ENCODE measurements at places on chromosomes 3 and 15.

GRCh38 chr3:45321607-45322391, 66.6 kb upstream of the LARS2 start:
- no peak for DNase-seq

DNA sequence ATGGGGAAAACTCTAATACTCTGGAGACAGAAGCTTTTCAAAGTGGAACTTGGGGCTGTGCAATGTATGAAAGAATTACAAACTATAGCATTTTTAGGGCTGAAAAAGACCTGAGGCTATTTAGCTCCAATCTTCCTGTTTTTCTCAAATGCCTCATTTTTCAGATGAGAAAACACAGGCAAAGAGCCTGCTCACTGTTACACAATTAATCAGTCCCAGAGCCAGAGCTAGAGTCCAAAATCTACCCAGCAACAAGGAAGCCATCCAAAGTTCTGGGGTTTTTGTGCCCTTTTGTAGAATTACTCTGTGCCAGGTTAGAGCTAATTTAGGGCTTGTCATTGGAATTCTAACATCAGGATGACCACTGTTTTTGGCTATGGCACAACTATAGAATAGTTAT, 45.5 kb downstream of the GPR149 start:
- DNase-seq: no peak

DNA sequence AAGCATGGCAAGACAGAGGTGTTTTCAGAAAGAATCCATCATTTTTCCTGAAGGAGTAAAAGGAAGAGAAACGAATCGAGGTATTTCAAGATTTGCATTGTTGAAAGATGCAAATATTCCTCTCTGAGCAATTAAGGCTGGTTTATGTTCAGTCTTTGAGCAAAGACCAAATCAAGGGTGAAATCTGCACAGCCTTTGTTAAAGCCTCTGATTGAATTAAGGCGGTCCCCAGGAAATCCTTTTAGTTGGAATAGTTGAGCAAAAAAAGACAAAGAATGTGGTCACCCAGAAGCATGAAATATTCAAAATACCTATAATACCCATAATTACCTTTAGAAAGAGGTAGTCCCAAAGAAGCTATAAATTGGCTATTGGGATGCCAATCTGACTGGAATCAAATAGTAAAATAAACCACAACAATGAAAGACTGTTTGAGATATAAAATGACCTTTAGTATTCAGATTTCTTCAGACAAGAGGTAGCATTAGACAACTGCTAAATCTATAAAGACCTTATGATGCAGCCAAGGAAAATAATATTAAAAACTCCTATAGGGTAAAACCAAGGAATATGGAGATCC, 1218.1 kb downstream of the ROBO2 start:
- no peak for DNase-seq

DNA sequence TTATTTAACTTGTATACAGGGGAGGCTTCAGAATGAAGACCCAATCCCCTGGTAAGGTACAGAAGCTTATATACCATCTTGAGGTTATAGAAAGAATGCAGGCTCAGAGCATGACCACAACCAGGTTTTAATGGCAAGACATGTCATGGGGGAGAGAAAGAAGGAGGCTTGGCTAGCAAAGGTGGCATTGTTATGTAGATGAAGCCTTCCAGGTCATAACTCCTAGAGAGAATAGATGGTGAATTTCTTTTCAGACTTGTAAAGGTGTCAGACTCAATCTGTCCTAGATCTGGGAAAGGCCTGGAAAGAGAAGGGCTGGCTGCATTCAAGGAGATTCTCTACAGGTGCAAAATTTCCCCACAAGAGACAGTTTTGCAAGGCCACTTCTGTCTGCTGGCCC, 99.4 kb upstream of the CTDSPL start:
- no peak for DNase-seq

- DNase-seq: no peak
These were observed 222.8 kb upstream of the ST8SIA2 start for GRCh38 chr15:92170897-92171296.

- no peak for DNase-seq
These were observed 14.7 kb downstream of the FHIT start for GRCh38 chr3:61236556-61236955.

- DNase-seq: no peak
These were observed 22.4 kb downstream of the CXCR6 start for GRCh38 chr3:45965653-45966052.

GRCh38 chr15:31279221-31280045, 47.2 kb upstream of the KLF13 start:
- DNase-seq: peak; percentile 11

DNA sequence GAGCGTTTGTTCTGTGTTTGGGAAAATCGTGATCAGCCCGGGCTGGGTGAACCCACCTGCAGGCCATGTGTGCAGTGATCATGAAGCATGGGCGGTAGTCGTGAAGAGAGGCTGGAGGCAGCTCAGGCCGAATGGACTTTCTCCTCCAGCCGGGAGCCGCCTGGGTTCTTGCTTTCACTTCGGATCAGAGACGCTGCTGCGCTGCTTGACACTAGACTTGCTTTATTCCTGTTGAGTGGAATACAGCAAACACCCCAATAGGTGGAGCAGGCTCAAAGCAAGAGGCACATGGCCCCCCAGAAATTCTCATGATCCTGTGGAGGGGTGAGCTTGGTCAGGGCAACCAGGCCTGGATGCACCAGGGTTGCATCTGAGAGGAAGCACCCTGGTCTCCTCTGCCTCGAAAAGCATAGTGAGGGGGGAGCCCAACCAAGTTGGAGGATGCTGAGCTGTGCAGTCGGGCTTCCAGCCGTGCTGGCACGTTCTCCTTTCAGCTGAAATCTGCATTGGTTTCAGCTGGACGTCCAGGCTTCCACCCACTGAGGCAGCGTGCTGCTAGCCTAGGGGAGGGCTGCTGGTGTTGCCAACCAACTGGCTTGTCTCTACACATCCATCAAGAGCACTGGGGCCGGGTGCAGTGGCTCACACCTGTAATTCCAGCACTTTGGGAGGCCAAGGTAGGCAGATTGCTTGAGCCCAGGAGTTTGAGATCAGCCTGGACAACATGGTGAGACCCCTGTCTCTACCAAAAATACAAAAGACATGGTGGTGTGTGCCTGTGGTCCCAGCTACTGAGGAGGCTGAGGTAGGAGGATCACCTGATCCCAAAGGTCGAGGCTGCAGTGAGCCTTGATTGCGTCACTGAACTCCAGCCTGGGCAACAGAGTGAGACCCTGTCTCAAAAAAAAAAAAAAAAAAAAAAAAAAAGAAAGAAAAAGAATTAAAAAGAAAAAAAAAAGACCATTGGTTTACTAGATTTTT, 2.8 kb upstream of the NRROS start:
- no peak for DNase-seq

GRCh38 chr15:22944651-22945050, 35.5 kb downstream of the CYFIP1 start:
- DNase-seq: peak; percentile 82

GRCh38 chr15:57165992-57166391, 210.3 kb upstream of the CGNL1 start:
- no peak for DNase-seq

GRCh38 chr15:74832826-74833225, 6.4 kb downstream of the CPLX3 start:
- DNase-seq: no peak

DNA sequence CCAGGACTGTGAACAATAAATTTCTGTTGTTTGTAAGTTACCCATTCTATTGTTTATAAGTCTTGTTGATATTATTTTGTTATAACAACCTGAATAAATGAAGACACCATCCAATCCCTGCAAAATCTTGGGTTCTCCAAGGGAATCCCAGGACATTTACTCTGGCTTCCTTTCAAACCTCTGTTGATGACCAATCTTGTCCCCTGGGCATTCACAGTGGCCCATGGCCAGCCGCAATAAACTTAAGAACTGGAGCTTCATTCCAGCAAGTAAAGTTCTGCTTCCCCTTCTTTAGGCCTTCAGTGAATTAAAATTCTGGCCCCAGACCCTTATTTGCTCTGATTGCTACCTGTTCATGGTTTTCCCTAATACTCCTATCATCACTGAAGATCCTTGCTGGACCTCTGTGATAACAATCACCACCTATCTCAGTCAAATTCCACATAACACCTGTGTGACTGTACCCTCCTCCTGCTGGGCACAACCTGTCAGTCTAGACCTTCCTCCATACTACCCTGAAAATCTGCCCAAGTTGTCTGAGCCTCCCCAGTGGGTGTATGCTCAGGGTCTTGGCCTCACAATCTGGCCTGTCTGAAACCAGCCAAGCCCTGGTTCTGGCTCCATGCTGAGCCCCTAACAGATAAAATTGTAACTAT, 153.1 kb downstream of the SEMA6D start:
- DNase-seq: no peak

GRCh38 chr15:33888176-33888575, 80.1 kb upstream of the CHRM5 start:
- DNase-seq: no peak

DNA sequence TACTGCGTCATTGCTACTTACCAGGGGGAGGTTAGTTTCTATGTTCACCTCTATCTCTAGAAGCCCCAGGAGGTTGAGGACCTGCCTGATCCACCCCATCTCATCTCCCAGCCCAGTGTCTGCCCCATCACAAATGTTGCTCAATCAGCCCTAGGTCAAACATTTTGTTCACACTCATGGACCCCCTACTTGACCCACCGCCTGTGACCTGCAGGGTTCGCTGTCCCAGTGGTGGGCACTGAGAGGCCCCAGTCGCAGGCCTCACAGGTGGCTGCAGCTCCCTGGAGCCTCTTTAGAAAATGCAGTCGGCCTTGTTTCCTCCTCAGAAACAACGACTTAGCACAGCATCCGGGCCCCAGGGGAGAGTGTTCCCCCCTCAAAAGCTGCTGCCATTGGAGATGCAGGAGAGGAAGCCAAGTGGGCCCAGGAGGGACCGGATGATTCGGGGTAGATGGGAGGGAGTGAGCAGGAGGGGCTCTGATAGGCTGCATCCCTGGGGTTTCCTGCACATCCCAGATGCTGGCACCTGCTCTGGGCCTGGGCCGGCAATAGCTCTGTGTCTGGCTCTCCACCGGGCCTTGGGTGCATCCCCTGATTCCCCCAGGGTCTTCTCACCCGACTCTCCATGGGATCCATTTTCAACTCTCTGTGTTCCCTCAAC, 18.4 kb upstream of the INSYN1 start:
- DNase-seq: no peak

DNA sequence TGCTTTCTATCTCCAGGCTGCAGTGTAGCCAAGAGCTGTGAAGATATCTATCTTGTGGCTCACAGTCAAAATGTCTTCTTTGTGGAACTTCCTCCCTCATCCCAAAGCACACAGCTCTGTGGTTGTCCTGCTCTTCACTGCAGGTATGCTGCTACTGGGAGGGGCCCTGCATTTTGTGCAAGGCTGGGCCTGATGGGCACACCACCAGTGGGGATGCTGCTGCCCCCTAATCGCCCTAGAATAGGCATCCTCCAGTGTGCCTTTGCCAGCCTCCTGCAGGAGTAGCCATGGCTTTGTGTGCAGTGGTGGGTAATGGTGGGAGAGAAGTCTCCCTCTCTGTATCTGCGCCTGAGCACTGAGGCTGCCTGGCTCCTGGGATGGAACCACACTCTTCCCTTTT, 297.3 kb downstream of the DOCK3 start:
- DNase-seq: no peak

DNA sequence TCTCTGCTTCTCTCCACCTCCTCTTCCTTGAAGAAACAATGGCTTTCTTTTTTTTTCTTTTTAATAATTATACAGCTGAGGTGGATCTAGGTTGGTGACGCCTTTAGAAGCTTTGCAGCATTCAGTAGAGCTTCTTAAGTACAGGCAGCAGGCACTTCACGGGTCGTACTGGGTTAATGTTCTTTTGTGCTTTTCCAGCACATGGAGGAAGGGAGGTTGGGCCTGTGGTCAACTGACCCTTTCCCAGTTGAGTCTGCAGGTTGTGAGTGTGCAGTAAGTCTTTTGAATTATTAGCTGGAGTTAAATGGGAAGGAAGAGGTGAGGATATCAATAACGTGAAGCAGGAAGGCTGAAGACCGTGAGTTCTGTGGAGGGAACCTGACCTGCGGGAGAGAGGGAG, 7.0 kb downstream of the TRAK1 start:
- DNase-seq: no peak

DNA sequence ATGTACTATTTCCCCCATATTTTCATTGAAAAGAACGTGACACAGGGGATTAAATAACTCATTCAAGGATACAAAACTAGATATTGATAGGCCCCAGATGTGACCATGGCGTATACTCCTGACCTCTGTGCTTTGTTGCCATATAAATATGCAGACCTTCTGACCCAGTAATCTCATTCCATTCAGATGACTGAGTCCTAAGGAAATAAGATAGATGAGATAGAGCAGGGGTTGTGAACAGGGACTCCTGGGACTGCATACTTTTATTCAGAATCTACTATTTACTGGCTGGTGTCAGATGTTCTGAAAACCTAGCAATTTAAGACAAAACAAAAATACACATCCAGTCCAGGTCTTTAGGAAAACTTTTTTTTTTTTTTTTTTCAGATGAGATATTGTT, 139.2 kb upstream of the MANF start:
- DNase-seq: no peak

DNA sequence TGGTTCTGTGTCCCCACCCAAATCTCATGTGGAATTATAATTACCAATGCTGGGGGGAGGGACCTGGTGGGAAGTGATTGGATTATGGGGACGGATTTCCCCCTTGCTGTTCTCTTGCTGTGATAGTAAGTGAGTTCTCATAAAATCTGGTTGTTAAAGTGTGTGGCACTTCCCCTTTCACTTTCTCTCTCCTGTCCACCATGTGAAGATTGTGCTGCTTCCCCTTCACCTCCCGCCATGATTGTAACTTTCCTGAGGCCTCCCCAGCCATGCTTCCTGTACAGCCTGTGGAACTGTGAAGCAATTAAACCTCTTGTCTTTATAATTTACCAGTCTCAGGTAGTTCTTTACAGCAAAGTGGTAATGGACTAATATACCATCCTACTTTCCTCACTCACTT, 289.6 kb downstream of the EFHB start:
- no peak for DNase-seq

GRCh38 chr15:92061511-92062195, 208.1 kb downstream of the SLCO3A1 start:
- DNase-seq: no peak

DNA sequence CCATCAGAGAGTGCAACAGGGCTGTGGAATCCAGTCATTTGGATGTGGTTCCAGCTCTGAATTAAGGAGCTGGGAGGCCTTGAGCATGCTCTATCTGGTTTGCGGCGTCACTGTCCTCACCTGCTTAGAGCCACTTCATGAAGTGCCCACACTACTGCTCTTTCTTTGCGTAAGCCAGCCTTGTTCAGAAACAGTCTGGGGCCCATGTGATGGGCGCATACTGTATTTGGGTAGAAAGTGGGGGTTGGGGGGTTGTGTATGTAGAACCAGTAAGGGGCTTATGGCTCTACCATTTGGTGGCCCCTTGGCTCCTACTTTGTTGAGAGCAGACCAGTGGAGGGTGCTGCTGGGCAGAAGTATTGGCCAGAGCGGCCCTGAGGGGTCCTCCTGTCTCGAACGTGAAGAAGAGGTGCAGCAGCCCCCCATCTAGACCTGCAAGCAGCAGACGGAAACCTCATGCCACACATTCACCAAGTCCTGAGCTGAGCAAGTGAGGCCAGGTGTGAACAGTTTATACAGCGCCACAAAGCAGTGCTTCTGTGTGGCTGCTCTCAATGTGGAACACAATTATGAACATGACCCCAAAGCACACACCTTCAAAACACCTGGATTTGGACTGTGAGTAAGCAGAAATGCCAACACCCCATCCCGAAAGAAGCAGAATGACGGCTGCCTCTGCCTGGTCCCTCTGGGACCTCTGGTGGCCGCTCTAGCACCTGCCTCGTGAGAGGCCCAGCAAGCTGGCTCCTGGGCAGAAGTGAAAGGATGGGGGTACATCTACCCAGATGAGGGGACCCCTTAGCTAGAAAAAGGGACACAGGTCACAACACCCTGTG, 26.6 kb downstream of the SRPRB start:
- no peak for DNase-seq

Data from transverse colon (tissue), 4 donors.